ENCODE measurements at places on chromosomes 11 and 22.

- DNase-seq, result no peak
Measured at GRCh38 chr11:103808252-103808651, 228.2 kb upstream of the DDI1 start.

DNA sequence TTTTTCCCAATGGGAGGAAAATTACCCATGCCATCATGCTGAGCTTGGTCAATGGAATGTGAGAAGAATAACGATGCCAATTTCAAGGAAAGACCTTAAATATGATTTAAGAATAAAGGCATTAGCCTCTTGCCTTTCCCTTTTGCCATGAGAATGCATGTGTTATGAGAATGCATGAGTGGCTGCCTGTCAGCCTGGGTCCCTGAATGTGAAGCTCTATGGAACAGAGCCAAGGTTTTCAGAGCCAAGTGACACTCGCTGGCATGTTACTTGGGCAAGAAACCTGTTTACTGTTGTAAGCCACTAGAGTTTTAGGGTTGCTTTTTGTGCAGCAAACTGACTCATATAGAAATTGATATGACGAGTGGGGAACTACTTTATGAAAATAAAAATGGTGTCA lies 75.7 kb downstream of the JRKL start:
- DNase-seq, result no peak

GRCh38 chr22:43113526-43114251 lies 3.1 kb downstream of the BIK start:
- no peak for DNase-seq

GRCh38 chr11:85123752-85124231 lies 503.4 kb downstream of the DLG2 start:
- DNase-seq, result no peak

- DNase-seq, result no peak
Measured at GRCh38 chr11:20962581-20962980, 293.2 kb downstream of the NELL1 start.

GRCh38 chr11:66450560-66450959 lies 11.9 kb upstream of the MRPL11 start:
- DNase-seq, result no peak
